ENCODE measurements at places on chromosomes 4 and X. TPM values are rescaled to one million over a fixed set of nuclear protein-coding genes. Genes with fewer than 3 reads are reported as not detected.
A peak's percentile ranks its signal among the peaks of the same experiment; 100 is the strongest.

GRCh38 chr4:94889946-94890345, 132.2 kb downstream of the BMPR1B start:
- H3K4me3 ChIP-seq = no peak overlapping the region
- no peaks in the 10 kb centered on the region for H3K27me3 ChIP-seq

DNA sequence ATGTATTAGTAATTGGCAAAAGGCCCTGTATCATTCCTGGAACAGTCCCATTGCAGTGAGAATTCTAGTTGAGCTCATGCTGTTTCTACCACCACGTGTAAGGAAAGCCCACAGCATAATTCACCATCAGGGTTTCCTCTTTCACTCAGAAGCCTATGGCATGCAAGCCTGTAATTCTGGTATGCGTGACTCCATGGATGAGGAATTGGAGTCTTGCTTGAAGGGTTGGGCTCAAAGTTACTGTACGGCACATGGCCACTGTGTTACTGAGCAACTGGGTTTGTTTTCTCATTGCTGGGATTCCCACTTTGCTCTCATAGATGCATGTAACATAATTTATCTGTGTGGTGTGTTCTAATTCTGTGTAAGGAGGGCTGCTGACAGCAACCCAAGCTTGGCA, 132.3 kb upstream of the NR3C2 start:
- no peak overlapping the region for H3K27ac ChIP-seq
- H3K4me1 ChIP-seq = no peaks in the 10 kb centered on the region
- no peak for DNase-seq

Gene TEX11
- not detected for total RNA-seq

DNA sequence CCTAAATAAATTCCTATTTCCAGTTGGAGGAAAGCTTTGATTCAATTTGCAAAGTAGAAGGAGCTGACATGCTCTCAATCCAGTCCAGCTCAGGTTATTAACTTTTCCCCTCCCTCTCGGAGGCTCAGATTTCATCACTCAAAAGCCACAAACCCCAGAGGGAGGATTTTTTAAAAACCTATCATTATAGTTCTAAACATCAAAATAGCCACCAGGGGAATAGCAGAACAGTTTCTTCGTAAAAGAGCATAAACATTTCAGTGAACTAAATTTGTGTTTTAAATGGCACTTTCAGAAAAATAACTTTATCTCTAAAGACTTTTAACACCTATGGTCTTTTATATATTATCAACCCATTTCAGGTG, 8.8 kb downstream of the GPRIN3 start:
- H3K27me3 ChIP-seq = no peaks in the 10 kb centered on the region
- no peaks in the 10 kb centered on the region for H3K36me3 ChIP-seq
- DNase-seq = peak; percentile 53
- H3K27ac ChIP-seq = peak overlapping the region; percentile 80
- H3K4me1 ChIP-seq = peaks cover 74% of the 10 kb centered on the region
- H3K4me3 ChIP-seq = peak overlapping the region; percentile 49

DNA sequence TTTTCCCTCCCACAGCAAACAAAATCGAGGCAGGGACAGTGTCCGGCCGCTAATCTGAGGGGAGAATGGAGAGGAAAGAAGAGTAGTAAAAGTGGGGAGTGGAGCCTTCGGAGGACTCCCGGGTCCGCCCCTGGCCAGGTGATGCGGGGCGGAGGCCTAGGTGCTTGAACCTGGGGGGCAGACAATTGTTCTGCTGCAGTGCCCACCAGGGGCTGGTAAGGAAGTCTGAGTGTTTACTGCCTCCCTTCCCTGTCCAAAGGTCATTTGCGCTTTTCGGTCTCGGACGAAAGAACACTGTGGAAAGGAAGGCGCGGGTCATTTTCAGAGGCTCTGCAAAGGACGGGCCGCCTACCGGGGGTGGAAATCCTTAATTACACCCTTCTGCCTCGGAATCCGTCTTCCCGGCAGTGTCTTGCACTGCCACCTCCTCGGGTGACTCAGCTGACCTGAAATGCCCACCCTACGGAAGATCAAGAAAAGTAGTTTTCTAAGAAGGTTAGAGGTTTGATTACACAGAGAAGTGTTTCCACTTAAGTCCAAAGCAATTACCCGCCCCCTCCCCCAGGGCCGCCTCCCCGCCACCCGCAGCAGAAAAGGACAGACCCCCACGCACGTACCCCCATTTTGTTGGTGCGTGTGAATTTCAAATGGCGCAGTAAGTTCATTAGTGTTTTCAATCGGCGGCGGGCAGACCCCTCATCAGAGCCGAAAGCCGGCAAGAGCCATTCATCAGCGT, 99.9 kb upstream of the TENM3 start:
- H3K4me1 ChIP-seq = no peaks in the 10 kb centered on the region
- H3K27me3 ChIP-seq = no peaks in the 10 kb centered on the region
- no peaks in the 10 kb centered on the region for H3K36me3 ChIP-seq

DNA sequence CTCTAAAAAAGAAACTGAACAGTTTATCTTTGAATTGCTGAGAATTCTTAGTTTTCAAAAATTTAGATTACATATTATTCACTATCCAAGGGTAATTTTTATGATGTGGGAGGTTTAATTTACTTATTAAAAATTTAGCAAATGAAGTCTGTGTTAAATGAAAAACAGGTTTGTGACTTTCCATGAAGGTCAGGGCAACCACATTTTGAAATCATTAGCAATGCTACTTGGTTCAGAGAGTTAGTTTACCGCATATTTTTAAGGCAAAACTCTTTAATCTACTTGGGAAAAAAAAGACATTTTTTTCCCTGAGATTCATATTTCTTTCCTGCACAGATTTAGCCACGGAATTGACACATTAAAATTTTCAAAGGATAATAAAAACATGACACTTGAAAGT, 37.3 kb upstream of the PRSS12 start:
- H3K4me3 ChIP-seq = no peak overlapping the region
- H3K27ac ChIP-seq = no peak overlapping the region
- no peaks in the 10 kb centered on the region for H3K36me3 ChIP-seq
- no peaks in the 10 kb centered on the region for H3K27me3 ChIP-seq
- no peaks in the 10 kb centered on the region for H3K4me1 ChIP-seq

GRCh38 chr4:41369680-41370079, 113.0 kb downstream of the UCHL1 start:
- no peaks in the 10 kb centered on the region for H3K27me3 ChIP-seq
- no peaks in the 10 kb centered on the region for H3K4me1 ChIP-seq
- no peak for DNase-seq
- no peaks in the 10 kb centered on the region for H3K36me3 ChIP-seq
- no peak overlapping the region for H3K27ac ChIP-seq

DNA sequence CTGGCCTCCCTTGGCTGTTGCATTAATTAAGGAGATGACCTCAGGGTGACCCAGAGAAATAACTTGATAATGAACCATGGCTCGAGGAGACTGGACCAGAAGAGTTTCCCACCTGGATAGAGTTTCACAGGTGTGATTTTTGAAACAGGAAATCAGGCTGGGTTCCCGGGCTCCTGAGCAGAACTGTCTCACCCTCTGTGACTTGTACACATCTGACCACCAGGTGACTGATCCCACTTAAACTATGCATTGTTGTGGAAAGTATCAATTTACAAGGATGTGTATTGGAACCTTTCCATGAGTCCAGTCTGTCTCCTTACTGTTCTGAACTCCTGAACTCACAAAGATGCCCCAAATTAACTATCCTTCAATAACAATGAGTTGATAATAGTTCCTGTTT, 220.3 kb downstream of the PTTG2 start:
- no peak overlapping the region for H3K4me3 ChIP-seq
- no peaks in the 10 kb centered on the region for H3K27me3 ChIP-seq
- DNase-seq = no peak
- H3K4me1 ChIP-seq = peaks cover 17% of the 10 kb centered on the region
- H3K27ac ChIP-seq = no peak overlapping the region
- no peaks in the 10 kb centered on the region for H3K36me3 ChIP-seq

DNA sequence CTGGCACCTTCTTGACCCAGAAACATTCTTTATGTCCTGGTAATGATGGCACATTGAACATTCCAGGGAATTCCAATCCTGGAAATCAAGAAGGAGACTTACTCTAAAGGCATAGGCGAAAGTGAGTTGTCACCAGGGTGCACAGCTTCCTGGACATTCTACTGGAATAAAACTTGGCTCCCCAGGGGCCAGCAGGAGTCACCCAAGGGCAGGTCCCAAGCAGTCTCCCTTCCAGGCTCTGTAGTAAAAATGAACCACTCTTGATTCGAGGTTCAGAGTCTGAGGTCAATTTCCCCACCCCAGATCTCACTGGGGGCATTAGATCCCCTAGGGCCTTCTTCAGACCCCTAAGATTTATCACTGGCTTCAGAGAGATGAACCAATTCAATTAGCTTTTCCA, 338.7 kb upstream of the GATB start:
- peak overlapping the region; percentile 8 for H3K4me3 ChIP-seq
- peak overlapping the region; percentile 89 for H3K27ac ChIP-seq
- no peaks in the 10 kb centered on the region for H3K27me3 ChIP-seq
- H3K36me3 ChIP-seq = no peaks in the 10 kb centered on the region
- no peak for DNase-seq

Gene GATA1
- total RNA-seq = 1.2 TPM

DNA sequence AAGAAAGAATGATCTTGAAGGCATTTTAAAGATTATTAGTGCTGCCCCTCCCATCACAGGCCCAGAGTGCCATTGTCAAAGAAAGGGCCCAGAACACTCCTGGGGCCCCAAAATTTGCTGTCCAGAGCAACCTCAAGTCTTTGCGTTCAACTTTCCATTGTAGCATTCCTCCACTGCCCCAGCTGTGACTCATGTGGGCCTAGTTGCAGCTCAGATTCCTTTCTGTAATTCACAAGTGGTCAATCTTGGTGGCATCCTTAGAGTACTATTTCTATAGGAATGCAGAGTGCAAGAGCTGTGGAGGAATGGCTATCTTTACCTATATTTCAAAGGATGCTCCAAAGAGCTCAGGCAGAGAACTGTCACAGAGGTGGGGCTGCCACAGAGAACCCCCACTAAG, 1500.8 kb upstream of the IGFBP7 start:
- H3K4me3 ChIP-seq = no peak overlapping the region
- no peaks in the 10 kb centered on the region for H3K27me3 ChIP-seq
- no peaks in the 10 kb centered on the region for H3K4me1 ChIP-seq
- no peak overlapping the region for H3K27ac ChIP-seq
- no peak for DNase-seq

GRCh38 chrX:1884446-1884845, 269.6 kb downstream of the ASMT start:
- no peak for DNase-seq
- H3K36me3 ChIP-seq = no peaks in the 10 kb centered on the region
- no peak overlapping the region for H3K27ac ChIP-seq

- no peaks in the 10 kb centered on the region for H3K27me3 ChIP-seq
- no peak for DNase-seq
- H3K36me3 ChIP-seq = no peaks in the 10 kb centered on the region
- H3K27ac ChIP-seq = no peak overlapping the region
- H3K4me1 ChIP-seq = no peaks in the 10 kb centered on the region
Observed at GRCh38 chrX:126124721-126125120, 41.4 kb downstream of the DCAF12L2 start.

GRCh38 chrX:84363663-84364062, 138.6 kb downstream of the HDX start:
- no peaks in the 10 kb centered on the region for H3K27me3 ChIP-seq
- H3K4me3 ChIP-seq = no peak overlapping the region
- H3K36me3 ChIP-seq = no peaks in the 10 kb centered on the region

All from naive thymus-derived CD4-positive, alpha-beta T cell (primary cell).